Inflammatory macrophage treated with lipopolysaccharide for 1 hour (primary cell): ENCODE measurements at places on chromosomes 5 and 9.

DNA sequence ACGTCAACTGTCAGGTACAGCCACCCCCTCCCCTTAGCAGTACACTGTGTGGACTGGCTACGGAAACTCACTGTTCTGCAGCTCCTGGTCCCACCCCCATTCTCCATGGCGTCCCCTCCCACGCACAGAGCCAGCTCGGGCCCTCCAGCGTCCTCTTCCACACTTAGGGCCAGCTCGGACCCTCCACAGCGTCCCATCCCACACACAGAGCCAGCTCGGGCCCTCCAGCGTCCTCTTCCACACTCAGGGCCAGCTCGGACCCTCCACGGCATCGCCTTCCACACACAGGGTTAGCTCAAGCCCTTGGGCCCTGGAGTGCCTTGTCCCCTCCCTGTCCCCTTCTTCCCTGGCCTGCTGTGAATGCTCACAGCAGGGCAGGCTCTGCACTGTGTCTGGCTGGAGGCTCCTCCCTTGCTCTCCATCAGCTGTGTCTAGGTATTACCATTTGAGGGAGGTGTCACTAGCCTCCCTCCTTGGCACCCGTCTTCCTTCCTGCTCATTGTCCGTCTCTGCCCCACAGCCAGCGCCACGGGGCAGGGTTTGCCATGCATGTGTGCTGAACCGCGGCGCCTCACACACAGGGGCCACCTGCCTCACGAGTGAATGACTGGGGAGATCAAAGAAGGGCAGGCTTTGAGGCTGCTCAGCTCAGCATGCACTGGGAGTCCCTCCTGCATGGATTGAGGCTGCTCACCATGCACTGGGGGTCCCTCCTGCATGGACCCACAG, 78.5 kb upstream of the CACNA1B start:
- DNase-seq: no peak

DNA sequence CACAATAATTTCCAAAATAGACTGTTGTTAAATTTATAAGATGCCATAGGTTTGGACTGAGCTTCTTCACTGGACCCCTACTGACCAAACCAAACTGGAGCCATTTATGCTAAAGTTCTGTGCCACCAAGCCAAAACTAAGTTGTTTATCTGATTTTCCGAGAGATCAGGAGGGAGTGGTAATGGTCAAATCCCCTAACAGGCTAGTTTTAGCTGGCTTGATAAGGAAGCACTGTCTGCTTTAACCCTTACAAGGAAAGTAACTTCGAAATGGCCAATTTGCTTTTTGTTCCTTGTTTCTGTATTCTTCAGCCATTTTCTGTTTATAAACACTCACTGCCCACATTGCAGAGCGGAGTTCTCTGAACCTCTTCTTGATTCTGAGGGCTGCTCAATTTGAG, 246.8 kb upstream of the TUT7 start:
- no peak for DNase-seq

GRCh38 chr5:139040081-139040480, 158.1 kb downstream of the SIL1 start:
- no peak for DNase-seq

- DNase-seq: peak; percentile 39
Measured at GRCh38 chr5:74156728-74157383, 483.7 kb downstream of the ENC1 start.

GRCh38 chr9:84846906-84847305, 177.4 kb downstream of the NTRK2 start:
- no peak for DNase-seq

- DNase-seq: peak; percentile 1
Measured at GRCh38 chr9:84940294-84940693, 270.8 kb downstream of the NTRK2 start.

DNA sequence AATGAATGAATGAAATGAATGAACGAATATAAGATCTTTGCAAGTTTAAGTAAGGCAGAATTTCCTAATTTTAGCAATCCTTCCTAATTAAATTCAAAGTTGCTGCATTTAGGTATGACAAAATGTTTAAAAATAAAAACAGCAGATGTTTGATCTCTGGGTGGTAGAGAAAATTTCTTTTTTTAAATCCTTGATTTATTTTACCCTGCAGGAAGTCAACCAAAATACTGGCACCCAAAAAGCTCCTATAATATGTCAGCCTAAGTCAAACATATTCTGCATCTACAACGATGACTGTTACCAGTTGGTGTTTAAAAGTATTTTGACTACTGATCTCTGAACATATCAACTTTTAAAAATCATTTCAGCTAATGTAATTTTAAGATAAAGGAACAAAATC, 58.4 kb downstream of the TTC39B start:
- DNase-seq: no peak

- no peak for DNase-seq
Measured at GRCh38 chr5:351921-352245, 30.4 kb downstream of the AHRR start.

DNA sequence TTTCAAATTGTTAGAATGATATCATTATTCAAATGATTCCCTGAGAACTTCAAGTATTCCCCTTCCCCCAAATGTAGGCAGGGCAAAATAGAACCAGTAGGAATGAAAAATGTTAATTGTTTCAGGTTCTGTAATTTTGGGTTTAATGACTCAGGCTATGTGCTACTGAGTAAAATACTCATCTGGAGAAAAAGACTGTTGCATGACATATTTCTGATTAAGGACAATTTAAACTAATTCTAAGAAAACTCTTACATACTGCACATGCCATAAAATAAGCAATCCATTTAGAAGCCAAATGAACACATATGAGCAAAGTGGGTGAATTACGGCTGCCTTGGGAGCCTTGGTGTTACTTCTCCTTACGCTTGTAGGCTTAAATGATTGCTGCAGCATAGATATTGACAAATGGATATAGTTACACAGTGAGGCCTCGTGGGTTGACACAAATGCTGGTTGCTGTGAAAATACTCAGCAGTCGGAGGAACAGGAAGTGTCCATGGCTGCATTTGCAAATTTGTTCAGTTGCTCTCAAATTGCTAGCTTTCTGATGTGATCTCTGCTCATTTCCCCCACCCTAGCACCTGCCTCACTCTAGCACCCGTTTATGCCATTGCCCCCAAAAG, 174.9 kb upstream of the DMAC1 start:
- peak; percentile 81 for DNase-seq

- DNase-seq: no peak
Measured at GRCh38 chr5:120555345-120555744, 91.2 kb downstream of the PRR16 start.

GRCh38 chr5:4159681-4160080, 564.0 kb downstream of the IRX1 start:
- no peak for DNase-seq

GRCh38 chr5:77241444-77241843, 31.0 kb downstream of the PDE8B start:
- DNase-seq: no peak

GRCh38 chr9:99907208-99907532, 716 bp downstream of the STX17 start:
- DNase-seq: peak; percentile 13

- DNase-seq: peak; percentile 92
Measured at GRCh38 chr5:173789031-173789920, 98.9 kb upstream of the CPEB4 start.
